ENCODE measurements at places on chromosomes 12 and 14.

- peak; percentile 79 for DNase-seq
Measured at GRCh38 chr12:106249411-106250135, 1.8 kb upstream of the CKAP4 start.

GRCh38 chr12:50411051-50411660 is 10.5 kb downstream of the LARP4 start:
- DNase-seq, result no peak

GRCh38 chr12:132484891-132485441 is 5.0 kb upstream of the FBRSL1 start:
- no peak for DNase-seq

GRCh38 chr12:46549527-46550265 is 177.1 kb upstream of the SLC38A2 start:
- DNase-seq, result no peak

DNA sequence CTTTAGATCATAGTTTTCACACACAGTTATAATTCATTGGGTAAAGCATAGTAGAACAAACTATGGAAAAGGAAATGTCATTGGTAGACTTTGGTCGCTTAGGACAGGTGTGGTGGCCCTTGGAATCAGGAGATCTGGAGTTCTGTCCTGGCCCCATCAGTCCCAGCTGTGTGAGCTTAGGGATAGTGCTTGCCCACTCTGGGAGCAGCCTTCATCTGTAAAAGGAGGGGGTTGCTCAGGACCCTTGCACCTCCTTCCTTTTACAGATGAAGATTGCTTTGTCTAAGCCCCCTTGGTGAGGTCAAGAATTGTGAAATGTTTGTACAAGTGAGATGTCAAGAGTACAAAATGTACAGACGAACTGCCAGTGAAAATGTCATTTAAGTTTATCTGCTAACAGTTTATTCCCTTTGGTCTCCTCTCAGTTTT is 93.2 kb downstream of the BORCS5 start:
- no peak for DNase-seq

GRCh38 chr14:77541905-77542304 is 43.3 kb upstream of the ISM2 start:
- no peak for DNase-seq

DNA sequence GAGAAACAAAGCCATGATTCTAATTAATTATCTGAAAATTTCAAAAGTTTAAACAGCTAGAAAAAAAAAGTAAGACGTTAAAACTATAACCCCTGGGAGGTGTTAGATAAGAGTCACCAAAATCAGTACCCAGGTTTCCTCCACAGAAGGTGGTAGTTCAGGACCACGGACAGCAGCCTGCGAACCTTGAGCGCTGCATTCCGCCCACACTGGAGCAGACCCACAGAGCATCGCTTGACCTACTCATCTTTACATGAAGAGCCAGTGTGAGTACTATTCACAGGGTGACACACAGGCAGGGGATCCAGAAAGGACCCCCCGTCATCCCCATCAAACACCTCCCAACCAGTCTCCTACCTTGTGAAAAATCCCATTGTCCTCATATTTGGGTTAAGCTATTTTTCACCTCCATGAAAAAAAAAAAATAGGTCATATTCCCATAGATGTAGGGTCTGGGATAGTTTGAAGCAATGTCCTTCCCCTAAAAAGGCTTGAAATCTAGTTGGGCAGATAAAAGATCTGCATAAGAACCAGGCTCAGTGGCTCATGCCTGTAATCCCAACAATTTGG is 8.8 kb upstream of the CHGA start:
- no peak for DNase-seq

DNA sequence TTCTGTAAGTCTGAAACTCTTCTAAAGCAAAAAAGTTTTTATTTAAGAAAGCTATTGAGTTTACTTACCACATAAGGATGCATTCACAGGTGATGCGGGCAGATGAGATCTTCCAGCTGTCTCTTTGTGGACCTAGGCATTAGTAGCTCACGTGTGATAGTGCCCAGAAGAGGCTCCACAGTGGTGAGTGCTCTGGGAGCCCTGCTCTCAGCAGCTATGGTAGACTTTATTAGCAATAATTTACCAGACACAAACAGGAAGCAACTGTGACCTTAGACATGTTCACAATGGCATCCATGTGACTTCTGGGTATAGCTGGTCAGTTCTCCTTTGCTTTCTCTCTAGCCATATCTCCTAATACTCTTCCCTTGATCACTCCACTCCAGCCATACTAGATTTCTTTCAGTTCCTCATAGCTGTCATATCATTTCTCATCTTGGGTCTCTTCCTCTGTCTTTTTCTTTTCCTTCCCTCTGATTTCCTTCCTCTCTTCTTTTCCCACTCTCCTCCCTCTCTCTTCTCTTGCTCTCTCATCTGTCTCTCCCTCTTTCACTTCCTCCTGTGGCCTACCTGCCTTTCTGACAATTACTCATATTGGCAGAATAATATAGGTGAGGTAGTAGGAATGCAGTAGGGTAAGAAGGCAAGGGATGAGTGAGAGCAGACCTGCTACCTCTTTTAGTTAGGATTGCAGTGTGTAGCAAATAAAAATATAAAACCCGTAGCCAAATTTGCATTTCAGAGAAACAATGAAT is 75.2 kb upstream of the SCAF11 start:
- DNase-seq, result no peak

- peak; percentile 6 for DNase-seq
Measured at GRCh38 chr12:55925870-55926737, 1.6 kb downstream of the PYM1 start.

- DNase-seq, result no peak
Measured at GRCh38 chr12:68595241-68595640, 15.5 kb upstream of the RAP1B start.

DNA sequence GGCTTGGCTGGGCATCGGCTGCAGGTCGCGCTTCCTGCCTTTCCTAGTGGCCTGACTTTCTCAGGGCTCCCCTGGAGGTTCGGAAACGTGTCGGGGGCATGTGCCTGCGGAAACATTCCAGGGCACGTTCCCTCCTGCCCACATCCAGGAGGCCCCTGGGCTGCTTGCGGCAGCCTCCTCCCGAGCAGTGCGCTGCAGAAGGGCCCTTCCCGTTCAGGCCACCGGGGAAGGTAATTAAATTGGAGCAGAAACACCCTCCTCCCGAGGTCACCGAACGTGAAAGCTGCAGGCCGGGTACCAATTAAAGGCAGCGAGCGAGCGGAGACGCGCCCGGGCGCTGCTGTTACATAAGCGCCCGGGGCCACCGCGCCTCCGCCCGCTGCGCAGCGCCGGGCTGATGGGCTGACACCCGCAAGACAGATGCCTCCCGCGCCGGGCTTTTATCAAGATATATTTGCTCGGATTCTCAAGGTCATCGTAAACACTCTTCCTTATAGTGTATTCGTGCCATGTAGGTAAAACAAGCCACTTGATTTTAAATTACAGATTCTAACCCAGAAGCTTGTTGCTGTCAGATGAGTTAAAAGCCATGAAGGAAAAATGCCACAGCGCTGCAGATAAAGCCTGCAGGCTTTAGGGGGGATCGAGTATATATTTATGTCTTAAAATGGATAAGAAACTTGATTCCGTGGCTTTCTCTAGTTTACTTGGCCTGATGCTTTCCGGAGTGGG is 31.4 kb downstream of the SSPN start:
- peak; percentile 50 for DNase-seq

DNA sequence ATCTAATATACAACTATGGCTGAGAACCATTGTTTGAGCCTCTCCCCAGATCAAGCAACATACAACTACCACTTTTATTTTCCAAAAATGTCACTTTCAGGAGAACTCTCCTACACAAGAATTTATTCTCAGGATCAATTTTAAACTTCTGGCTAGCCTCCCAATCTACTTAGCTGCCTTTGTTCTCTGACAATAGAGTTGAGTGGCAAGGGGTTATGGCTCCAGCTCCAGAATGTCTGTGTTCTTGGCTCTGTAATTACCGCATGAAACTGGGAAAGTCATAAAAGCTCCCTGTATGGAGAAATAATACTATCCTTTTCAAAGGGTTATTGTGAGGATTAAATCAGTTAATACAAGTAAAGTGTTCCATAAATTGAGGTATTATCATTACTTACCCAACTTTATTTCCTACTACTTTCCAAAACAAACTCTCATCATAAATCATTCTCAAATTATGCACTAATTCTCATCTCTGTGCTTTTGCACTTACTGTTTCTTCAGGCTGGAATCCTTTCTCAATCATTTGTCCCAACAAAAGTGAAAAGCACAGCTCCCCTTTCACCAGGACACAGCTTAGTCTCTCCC is 121.9 kb downstream of the GARIN6 start:
- DNase-seq, result no peak

- DNase-seq, result no peak
Measured at GRCh38 chr12:8452036-8452435, 3.7 kb upstream of the CLEC6A start.

DNA sequence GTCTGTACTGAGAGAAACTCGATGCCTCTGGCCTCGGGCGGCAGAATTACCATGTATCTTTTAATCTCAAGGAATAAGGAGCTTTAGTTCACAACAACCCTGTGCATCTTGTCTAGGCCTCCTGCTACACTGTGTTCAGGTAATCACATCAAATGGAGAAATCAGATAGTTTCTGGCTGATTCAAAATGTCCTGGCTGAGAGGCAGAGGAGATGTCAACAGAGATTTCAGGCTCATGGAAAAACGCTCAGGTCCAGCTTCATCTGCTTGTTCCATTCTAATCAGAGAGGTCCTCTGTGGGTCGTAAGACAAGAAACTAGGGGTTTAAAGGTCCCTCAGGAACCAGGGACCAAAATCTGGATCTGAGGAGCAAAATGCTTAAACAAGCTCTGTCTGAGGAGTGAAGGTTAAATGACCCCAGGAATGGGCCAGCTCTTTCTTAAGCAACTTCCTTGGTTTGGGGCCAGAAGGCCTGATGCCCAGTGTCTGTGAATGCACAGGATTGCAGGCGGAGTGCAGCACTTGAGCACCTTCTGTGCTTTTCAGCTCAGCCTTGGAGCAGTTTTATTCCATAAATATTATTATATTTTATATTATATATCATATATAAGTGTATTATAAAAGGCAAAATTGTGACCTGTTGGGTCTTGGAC is 170.2 kb upstream of the PRICKLE1 start:
- DNase-seq, result no peak

DNA sequence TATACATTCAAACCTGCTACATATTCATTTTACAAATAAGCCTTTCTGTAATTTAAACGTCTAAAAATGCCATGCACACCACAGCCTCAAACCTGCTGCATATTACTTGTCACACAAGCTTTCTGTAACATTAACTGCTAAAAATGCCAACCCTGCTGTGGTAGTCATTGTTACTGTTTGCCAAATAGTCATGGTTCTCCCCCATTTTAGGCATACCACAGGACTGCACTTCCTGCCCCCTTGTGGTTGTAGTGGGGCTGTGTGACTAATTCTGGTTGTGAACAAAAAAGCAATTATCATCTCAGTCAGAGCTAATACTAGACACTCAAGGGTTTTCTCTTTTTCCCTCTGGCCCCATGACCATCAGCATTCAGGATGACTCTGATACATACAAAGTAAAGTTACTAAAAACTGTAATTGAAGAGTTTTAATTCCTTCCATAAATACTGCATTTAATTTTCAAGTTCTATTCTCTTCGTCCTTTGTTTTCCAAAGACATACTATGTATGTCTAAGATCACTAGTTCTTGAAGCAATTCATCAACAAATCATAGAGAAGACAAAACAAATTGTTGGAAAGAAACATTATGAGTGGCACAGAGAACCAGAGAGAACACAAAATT is 5.7 kb upstream of the SLC35F4 start:
- peak; percentile 8 for DNase-seq

DNA sequence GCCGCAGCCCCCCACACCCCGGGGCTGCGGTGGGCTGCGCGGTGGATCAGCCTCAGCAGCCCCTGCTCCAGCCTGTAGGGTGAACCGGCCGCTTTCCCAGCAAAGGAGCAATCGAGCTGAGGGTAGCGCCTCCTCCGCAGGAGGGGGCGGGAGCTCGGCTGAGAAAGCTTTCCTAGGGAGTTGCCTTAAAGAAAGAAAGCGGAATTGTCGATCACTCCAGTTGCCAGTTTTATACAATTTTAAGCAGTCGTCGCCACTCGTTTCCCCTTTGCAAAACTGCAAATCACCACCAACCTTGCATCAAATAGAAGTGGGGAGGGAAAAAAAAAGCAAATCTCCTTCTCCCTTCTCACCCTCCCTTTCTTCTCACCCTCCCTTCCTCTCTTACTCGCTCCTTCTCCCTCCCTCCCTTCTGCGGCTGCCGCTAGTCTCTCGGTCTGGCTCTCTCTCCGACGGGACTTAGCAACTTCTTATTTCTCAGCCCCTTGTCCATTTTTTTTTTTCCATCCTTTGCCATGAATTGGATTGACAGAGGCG is at the start of gene PDE3A:
Gene PDE3A (plus strand): TSS at position 424 of the 537 bp plus-strand sequence. CDS start 748 bp downstream, outside the sequence.
- DNase-seq, result no peak

- peak; percentile 85 for DNase-seq
Measured at GRCh38 chr14:104660597-104660996, 28.8 kb upstream of the INF2 start.

- DNase-seq, result no peak
Measured at GRCh38 chr12:19031032-19031431, 98.5 kb upstream of the PLEKHA5 start.

GRCh38 chr12:123896767-123897166 is 75.9 kb downstream of the CCDC92 start:
- DNase-seq, result no peak

GRCh38 chr14:55180434-55180833 is 11.0 kb downstream of the DLGAP5 start:
- DNase-seq, result no peak

DNA sequence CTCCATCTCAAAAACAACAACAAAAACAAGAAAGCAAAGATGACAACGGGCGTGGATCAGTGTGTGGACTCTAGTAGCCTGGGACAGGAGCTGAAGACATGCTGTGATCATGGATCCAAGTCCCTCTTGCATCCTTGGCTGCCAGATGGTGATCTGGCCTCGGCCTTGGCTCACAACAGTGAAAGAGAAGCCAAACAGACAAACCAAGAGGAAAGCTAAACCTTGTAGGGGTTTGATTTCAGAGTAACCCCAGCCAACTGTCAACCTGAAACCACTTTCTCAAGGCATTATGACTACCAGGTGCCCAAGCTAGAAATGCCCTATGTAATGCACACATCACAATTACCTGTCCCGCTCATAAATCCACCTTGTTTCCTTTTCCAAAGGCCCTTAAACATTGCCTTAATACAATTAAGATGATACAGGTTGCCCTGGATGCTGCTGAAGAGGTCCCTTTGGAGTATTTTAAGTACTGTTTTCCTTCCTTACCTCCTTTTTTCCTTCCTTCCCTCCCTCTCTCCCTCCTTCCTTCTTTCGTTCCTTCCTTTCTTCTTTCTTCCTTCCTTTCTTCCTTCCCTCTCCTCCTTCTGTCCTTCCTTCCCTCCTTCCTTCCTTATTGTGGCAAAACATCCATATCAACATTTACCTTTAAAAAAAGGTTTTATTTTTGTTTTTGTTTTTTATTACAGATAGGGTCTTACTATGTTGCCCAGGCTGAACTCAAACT is 41.4 kb upstream of the NINJ2 start:
- no peak for DNase-seq

- no peak for DNase-seq
Measured at GRCh38 chr12:114314403-114314802, 91.5 kb downstream of the TBX5 start.
